ENCODE measurements at places on chromosomes 1 and 21.

DNA sequence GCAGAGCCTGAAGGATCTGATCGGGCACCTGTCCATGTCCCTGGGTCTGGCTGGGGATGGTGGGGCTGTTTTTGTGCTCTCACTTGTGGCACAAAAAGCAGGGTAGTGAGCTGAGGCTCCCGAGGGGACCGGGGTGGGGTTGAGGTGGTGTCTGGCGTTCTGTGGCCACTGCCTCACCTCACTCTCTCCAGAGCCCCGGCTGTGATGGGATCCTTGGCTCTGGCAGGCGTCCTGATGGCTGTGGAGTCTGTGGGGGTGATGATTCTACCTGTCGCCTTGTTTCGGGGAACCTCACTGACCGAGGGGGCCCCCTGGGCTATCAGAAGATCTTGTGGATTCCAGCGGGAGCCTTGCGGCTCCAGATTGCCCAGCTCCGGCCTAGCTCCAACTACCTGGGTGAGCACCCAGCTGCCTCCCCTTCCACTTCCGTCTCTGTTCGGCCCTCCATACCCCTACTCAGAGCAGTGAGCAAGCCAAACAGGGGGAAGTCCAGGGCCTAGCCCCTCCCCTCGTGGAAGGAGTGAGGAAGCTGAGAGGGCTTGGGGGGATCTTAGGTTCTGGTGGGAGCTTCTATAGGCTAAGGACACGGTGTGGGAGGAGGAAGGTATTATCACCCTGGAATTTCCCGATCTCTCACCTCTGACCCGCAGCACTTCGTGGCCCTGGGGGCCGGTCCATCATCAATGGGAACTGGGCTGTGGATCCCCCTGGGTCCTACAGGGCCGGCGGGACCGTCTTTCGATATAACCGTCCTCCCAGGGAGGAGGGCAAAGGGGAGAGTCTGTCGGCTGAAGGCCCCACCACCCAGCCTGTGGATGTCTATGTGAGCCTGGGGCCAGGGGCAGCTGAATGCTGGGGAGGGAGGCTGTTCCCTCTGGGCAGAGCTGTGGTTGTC lies 7.0 kb downstream of the ADAMTSL4 start:
- no peak for DNase-seq

GRCh38 chr1:38852780-38853179 lies 6.8 kb downstream of the RRAGC start:
- no peak for DNase-seq

DNA sequence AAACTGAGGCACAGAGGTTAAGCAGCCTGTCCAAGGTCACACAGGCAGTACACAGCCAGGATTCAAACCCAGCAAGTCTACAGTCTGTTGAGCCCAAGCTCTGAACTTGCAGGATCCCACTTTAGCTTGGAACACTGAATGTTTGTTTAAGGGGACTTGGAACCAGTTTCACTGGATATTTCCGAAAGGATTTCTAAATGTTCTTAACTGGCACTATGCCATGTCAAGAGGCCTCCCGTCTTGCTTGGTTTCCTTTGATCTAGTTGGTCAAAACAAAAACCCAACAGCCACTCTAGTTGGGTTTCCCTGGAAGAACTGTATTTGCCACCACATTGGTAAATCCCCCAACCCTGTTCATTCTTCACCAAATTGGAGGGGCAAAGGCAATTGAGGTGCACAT lies 317.6 kb upstream of the KAZN start:
- DNase-seq: no peak

- no peak for DNase-seq
Observed at GRCh38 chr1:21693732-21694131, 24.6 kb upstream of the RAP1GAP start.

- no peak for DNase-seq
Observed at GRCh38 chr1:119974013-119974412, 77.7 kb upstream of the ADAM30 start.

DNA sequence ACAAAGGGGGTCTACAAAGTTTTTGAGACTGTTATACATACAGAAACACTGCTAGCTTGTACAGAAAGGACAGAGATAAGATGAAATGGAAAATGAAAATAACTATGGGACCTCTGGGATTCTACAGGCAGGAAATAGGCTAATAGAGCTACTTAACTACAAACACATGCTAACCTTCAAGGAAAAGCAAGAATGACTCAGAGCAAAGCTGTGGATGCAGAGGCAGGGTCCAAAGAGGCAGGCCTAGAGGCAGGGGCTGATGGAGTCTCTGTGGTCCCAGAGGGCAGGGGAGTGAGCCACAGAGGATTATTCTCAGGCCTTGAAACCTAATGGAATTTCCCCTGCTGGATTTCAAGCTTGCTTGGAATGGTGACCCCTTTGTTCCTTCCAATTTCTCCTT lies 18.7 kb upstream of the GOLT1A start:
- DNase-seq: no peak

GRCh38 chr1:34370748-34371147 lies 194.0 kb downstream of the C1orf94 start:
- DNase-seq: no peak

- no peak for DNase-seq
Observed at GRCh38 chr1:235953801-235954200, 87.1 kb upstream of the LYST start.

DNA sequence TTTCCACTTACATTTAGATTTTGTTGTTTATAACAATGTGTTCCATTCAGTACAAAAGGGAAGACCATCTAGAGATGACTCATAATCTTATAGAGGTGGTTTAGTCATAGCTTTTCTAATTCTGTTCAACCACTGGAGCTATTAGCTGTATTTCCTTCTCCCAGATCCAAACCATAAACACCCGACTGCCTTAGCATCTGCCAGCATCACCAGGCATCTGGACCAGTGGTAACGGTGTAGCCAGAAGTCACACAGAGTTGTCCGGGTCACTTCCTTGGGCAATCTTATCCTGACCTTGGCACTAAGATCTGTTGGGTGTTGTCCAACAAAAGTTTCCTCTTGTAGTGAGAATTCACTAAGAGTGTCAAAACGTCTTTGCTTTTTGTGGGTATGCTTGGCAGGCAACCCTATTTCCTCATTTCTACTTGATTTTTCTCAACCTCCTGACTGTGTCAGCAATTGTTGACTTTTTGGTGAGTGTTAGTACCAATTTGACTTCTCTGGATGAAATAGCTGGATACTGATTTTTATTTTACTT lies 372.1 kb upstream of the B3GALT2 start:
- DNase-seq: no peak

DNA sequence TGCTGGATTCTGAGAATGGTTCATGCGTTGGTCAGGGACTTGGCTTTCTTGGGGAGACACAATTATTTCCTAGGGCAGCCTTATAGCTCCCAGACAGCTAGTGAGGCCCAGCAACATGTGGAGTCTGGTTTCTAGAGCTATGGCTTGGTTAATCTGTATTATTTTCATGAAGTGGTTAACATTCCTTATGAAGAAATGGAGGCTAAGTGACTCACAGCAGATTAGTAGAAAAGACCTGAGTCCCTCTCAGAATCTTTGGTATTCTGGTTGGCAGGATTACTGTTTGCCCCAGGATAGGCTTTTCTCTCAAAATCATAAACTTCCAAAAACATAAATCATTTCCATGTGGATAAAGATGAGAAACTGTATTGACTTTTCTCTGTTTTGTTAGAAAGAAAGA lies 42.3 kb downstream of the DUSP10 start:
- DNase-seq: no peak

GRCh38 chr1:7784492-7785071 lies 491 bp downstream of the PER3 start:
- no peak for DNase-seq
